Osteocyte (in vitro differentiated cells): ENCODE measurements at places on chromosomes 13 and 19.

- DNase-seq, result no peak
- no peaks in the 10 kb centered on the region for H3K27me3 ChIP-seq
- peaks cover 20% of the 10 kb centered on the region for H3K36me3 ChIP-seq
- peak overlapping the region; percentile 12 for H3K4me3 ChIP-seq
- peak overlapping the region; percentile 65 for H3K27ac ChIP-seq
Observed at GRCh38 chr13:79402679-79403078, 3.4 kb downstream of the RBM26 start.

DNA sequence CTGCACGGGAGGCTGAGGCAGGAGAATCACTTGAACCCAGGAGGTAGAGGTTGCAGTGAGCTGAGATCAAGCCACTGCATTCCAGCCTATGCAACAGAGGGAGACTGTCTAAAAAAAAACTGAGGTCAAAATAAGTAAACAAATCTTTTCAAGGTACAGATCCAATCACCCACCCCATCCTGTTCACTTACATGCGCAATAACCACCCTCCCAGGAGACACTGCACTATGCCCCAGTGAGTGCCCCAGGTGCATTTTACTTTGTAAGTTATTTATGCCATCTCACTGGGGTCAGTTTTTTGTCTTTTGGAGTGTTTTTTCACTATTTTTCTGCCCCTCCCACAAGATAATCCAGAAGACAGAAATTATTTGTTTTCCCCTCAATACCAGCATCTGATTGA, 6.9 kb upstream of the ZNF253 start:
- no peaks in the 10 kb centered on the region for H3K27me3 ChIP-seq
- H3K27ac ChIP-seq, result no peak overlapping the region
- no peaks in the 10 kb centered on the region for H3K36me3 ChIP-seq

GRCh38 chr13:90443268-90443667, 904.2 kb upstream of the MIR17HG start:
- H3K27me3 ChIP-seq, result no peaks in the 10 kb centered on the region
- H3K36me3 ChIP-seq, result peaks cover 5% of the 10 kb centered on the region
- DNase-seq, result no peak
- H3K4me1 ChIP-seq, result peaks cover 38% of the 10 kb centered on the region

DNA sequence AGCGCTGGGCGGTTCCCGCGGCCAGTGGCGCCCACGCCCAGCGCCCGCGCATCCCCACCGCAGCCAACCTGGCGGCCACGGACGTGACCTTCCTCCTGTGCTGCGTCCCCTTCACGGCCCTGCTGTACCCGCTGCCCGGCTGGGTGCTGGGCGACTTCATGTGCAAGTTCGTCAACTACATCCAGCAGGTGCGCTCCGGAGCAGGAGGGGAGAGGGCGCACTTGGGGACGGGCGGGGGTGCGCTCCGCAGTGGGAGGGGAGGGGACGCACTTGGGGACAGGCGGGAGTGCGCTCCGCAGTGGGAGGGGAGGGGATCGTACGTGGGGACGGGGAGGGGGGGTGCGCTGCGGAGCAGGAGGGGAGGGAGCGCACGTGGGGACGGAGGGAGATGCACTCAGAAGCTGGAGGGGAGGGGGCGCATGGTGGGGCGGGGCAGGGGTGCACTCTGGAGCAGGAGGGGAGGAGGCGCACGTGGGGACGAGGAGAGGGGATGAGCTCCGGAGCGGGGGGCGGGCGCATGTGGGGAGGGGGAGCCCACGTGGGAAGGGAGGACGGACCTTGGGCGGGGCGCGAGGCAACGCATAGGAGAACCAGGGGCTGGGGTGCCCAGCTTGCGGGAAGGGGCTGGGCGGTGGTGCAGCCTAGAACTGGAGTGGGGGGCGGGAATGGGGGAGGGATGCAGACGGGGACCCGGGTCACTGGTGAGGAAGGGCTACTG, 1.5 kb downstream of the KISS1R start:
- peaks cover 10% of the 10 kb centered on the region for H3K27me3 ChIP-seq
- H3K4me1 ChIP-seq, result peaks cover 14% of the 10 kb centered on the region
- no peak overlapping the region for H3K27ac ChIP-seq

DNA sequence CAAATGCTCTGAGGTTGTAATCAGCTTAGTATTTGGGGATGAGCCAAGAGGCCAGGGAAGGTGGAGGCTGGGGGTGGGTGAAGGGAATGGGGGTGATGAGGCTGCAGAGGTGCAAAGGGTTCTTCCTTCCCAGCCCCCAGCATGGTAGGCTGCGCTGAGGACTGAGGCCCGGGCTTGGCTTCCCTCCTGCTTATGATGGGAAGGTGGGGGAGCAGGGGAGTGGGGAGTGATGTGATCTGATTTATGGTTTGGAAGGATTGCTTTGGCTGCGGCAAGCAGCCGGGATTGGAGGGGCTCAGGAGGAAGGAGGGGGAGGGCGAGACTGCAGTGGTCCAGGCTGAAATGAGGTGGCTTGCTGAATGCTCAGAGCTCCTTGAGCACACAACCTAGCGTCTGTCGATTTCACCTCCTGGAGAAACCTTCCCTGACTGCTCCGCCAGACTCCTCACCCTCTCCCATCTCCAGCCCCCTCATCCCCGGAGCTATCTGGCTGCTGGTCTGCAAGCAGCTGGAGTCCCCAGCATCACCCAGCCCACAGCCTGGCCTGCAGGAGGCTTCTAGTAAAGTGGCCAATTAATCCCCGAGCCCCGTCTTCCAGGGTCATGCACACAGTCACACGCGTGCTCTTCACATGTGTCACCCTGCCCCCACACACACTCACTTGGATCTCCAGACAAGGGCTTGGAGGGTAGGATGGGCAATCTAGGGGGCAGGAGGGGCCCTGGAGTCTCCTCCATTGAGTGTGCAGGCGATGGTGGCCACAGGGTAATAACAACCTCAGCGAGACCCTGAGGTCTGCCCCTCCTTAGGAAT, 757 bp upstream of the CLEC11A start:
- H3K36me3 ChIP-seq, result no peaks in the 10 kb centered on the region
- H3K4me1 ChIP-seq, result peaks cover 22% of the 10 kb centered on the region
- H3K27me3 ChIP-seq, result peaks cover 16% of the 10 kb centered on the region
- H3K27ac ChIP-seq, result no peak overlapping the region
- no peak for DNase-seq

- H3K4me1 ChIP-seq, result no peaks in the 10 kb centered on the region
- DNase-seq, result no peak
- H3K27me3 ChIP-seq, result no peaks in the 10 kb centered on the region
- no peak overlapping the region for H3K27ac ChIP-seq
Observed at GRCh38 chr13:56861476-56861875, 279.2 kb upstream of the PRR20A start.

- H3K36me3 ChIP-seq, result peaks cover 15% of the 10 kb centered on the region
- H3K4me1 ChIP-seq, result peaks cover 35% of the 10 kb centered on the region
- H3K27me3 ChIP-seq, result no peaks in the 10 kb centered on the region
Observed at GRCh38 chr19:12956446-12957388, at the start of gene GADD45GIP1. GADD45GIP1 (minus strand) TSS chr19:12957223; CDS start chr19:12957212, 11 bp downstream.

DNA sequence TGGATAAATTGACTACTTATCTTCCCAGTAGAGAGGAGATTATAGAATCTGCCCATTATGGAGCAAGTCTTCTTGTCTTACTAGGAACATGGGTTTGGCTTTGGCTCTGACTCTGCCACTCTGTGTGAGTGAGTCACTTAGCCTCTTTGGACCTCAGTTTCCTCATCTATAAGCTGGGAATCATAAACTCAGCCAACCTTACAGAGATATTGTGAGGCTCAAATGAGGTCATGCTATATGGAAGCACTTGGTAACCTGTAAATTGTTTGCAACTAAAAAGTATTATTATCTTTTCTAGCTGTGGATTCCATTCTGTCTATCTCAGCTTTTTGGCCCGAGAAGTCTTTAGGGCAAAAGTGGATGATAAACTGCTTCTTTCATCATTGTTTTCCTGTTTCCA, 186.8 kb upstream of the TSC22D1 start:
- no peak overlapping the region for H3K4me3 ChIP-seq
- no peak for DNase-seq
- H3K27ac ChIP-seq, result no peak overlapping the region
- no peaks in the 10 kb centered on the region for H3K36me3 ChIP-seq
- peaks cover 29% of the 10 kb centered on the region for H3K4me1 ChIP-seq
- H3K27me3 ChIP-seq, result no peaks in the 10 kb centered on the region

GRCh38 chr19:37977992-37978391, 71.0 kb downstream of the SIPA1L3 start:
- no peak overlapping the region for H3K4me3 ChIP-seq
- no peaks in the 10 kb centered on the region for H3K27me3 ChIP-seq
- no peaks in the 10 kb centered on the region for H3K36me3 ChIP-seq

DNA sequence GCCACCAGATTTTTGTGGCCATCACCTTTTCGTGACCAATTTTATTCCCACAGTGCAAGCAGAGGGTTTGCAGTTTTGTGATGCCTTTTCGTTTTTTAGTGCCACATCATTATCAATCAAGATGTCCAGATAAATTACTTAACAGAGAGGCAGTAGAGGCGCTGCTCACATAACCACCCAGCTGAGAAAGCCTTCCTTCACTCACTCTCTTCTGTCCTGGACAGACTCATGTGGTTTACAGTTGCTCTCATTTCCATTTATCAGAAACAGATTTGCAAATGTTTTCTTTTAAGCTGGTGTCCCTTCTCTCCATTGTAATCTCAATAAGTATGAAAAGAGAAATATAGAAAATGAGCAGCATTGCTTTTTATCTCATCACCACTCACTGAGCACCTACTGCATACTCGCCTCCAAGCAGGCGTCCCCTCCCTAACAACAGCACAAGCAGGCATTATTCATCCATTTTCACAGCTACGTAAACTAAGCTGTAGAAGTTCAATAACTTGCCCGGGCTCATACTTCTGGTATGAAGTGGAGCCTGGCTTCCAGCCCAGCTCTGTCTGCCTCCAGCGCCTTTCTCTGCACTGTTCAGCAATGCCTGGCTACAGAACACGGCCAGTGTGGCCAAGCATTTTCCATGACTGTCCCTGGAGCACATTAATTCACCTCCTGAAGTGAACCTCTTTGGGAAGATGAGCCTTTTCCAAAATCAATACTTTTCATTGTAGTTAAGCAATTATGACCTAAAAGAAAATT, 34.6 kb upstream of the KATNAL1 start:
- peak; percentile 86 for DNase-seq
- no peaks in the 10 kb centered on the region for H3K27me3 ChIP-seq
- peaks cover 41% of the 10 kb centered on the region for H3K4me1 ChIP-seq
- no peaks in the 10 kb centered on the region for H3K36me3 ChIP-seq
- peak overlapping the region; percentile 57 for H3K4me3 ChIP-seq
